Tongue (tissue), 3 donors: ENCODE measurements at places on chromosomes 12 and 14. TPM values are rescaled to one million over a fixed set of nuclear protein-coding genes. Genes with fewer than 3 reads are reported as not detected.

PLEKHH1 gene
- 4.3 TPM for total RNA-seq

HOXC4 gene
- total RNA-seq = 0.21 TPM

DNA sequence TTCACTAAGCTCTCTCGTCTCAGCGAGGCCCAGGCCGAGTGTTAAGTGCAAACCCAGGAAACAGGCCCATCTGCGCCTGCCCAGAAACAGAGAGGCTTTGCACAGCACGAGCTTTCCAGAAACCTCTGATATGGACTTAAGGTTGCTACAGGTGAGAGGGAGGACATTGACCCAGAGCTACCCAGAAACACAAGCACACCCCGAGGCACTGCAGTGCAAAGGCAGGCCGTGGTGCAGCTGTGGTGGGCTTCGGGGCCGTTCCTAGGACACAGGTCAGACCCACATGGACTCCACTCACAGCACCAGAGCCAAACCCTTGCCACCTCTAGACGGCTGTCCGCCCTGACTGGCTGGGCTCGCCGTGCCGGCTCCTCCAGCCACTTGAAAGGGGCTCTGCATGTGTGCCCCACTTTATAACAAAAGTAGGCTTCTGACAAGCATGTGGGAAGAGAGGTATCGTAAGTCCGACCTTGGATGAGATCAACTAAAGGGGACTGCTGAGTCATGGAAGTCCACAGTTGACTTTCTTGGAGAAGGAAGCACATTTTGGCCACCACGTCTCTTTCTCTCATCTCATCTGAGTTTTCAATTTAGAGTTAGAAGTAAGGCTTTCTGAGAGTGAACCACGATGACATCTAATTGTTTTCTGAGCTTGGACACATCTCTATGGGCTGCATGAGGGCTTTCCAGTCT, 38.2 kb downstream of the CACNA2D4 start:
- no peak for DNase-seq

- no peak for DNase-seq
These were observed 19.0 kb downstream of the OTUB2 start for GRCh38 chr14:94045101-94045500.

DNA sequence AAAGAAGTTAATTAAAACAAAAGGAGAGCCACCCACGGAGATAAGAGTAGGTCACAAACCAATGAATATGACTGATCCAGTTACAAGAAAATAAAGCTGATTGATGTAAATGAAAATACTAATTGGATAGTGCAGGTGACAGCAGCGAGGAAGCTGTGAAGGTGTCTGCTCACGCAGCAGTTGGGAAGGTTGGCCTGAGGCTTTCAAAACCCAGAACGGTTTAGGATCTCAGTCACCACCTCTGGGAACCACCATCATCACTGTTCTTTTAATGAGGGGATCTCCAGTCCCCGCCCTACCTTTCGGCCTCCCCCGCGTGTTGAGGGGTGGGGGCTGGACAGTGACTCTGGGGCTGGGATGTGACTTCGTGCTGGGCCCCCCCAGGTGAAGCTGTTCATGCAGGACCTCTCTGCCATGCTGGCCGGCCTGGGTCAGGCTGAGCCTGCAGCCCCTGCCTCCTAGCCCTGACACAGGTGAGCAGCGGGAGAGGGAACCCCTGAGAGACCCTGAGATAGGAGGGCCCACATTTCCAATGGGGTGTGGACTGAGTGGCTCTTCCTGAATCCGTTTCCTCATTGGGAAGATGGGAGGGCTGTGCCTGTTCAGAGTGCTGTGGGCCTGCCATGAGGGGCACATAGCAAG, 7.8 kb downstream of the CFAP73 start:
- DNase-seq = no peak
